Activated CD4-positive, alpha-beta memory T cell treated with anti-CD3 and anti-CD28 coated beads, Interleukin-2, amount 10 ng/mL, durations not matched to agents 7 days and 5 days (primary cell): ENCODE measurements at places on chromosomes 3 and 15. TPM values are rescaled to one million over a fixed set of nuclear protein-coding genes. Genes with fewer than 3 reads are reported as not detected.

DNA sequence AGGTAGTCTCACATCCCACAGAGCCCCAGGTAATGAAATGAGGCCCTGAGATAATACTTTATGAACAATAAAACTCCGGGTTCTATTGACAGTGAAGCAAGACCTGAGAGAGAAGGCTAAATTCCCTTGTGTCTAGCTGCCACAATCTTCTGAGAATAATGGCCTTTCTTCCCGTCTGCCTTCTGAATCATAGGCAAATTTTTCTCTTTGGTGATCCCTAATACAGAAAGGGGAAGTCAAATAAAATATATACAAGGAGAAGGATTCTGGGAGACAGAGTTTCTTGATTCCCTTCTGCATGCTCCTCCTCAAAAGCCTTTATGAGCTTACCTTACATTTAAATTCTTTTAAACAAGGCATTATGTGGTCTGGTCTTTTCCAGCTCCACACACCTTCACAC lies 29.9 kb upstream of the CCR2 start:
- DNase-seq = no peak

GRCh38 chr15:99502661-99503060 lies 63.1 kb upstream of the MEF2A start:
- DNase-seq = no peak

- no peak for DNase-seq
These were observed 77.2 kb downstream of the MYO1E start for GRCh38 chr15:59295261-59296001.

Gene CPLX3
- total RNA-seq = 0.18 TPM

- DNase-seq = no peak
These were observed 103.9 kb upstream of the UBP1 start for GRCh38 chr3:33544126-33544525.

Gene TPM1
- total RNA-seq = 4.8 TPM

GRCh38 chr15:70437882-70438451 lies 325.4 kb downstream of the UACA start:
- DNase-seq = no peak
